NCI-H1930 (cell line): ENCODE measurements at places on chromosomes 1 and 21.
A peak's percentile ranks its signal among the peaks of the same experiment; 100 is the strongest.

DNA sequence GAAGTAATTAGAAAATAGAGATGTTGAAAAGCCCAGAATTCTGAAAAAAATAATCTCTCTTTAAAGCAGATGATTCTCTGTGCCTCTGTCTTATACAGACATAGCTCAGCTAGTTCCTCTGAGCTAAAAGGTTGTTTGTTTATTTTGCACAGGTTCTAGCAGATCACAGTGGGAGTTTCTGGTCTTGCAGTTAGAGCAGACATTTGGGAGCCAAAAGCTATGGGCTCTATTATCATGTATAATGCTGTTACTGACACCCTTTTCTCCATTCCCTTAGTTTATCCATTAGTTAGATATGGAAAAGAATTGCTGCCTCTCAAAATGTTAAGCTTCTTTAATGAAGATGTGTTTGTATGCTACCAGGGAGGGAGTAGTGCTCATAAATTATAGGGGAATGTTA is 20.5 kb upstream of the CD55 start:
- DNase-seq: no peak

- DNase-seq: peak; percentile 29
Observed at GRCh38 chr1:31183927-31184554, 55.6 kb downstream of the NKAIN1 start.

DNA sequence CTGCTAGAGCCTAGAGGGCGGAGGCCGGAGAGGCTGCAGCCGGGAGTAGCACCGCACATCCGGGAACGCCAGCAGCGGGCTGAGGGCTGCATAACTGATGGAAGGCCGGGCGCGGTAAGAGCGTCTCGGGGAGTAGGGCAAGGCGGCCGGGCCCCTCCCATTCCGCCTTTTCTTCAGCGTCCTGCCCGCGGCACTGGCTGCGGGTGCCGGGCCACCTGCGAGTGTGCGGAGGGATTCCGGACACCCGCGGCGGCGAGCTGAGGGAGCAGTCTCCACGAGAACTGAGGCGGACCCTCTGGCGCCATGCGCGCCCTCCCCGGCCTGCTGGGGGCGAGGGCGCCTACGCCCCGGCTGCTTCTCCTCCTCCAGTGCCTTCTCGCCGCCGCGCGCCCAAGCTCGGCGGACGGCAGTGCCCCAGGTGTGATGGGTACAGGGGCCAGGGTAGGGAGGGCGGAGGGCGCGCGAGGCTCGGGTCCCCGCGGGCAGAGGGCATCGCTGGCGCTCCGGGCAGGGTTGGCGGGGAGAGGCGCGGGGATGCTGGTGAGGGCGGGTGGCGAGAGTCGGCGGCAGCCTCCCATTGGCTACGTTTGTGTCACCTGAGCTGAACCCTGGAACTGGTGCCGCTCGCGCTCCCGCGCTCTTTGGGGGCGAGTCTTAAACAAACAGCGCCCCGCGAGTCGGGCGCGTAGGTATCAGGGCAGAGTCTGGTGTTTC is 334.4 kb downstream of the SRGAP2C start:
- DNase-seq: peak; percentile 67

- no peak for DNase-seq
Observed at GRCh38 chr1:39003794-39004193, 12.7 kb downstream of the AKIRIN1 start.

DNA sequence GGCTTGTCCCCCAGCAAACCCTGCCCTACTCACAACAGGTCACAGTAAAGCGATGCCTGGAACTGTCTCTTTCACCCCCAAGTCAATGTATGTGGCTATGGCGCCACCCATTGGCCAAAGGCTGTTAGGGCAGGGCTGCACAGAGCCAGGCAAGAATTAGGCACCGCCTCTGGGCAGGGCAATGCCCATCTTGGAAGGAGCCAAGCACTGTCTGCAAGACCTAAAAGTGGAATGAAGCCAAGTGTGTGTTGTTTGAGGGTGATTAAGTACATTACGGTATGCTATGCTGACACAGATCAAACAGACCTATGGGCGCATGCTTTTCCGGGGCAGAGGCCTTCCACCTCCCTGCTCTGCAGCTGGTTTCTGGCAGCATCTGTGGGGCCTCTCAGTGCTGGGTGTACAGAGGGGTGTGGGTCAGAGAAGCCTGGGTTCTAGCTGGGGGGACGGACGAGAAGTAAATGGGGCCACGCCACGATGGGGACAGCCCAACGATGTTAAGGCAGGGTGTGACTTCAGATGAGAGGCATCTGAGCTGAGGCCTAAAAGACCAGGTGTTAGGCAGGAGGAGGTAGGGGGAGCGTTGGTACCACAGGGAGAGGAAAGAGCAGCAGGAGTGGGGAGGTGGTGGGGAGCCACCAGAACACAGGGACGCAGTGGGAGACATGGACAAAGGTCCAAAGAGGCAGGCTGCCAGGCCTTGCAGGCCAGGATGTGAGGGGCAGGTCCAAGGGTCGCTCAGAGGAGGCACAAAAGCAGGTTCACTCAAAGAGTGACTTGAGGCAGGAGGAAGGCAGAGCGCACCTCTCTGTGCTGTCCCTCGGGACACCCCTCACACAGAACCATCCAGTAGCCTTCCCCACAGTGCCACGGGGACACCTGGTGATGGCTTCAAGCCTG is 49.8 kb downstream of the ACOT7 start:
- peak; percentile 43 for DNase-seq

- DNase-seq: no peak
Observed at GRCh38 chr1:186479162-186479561, 18.2 kb upstream of the PDC start.

- no peak for DNase-seq
Observed at GRCh38 chr1:204359131-204359473, 627 bp downstream of the PLEKHA6 start.

- no peak for DNase-seq
Observed at GRCh38 chr1:68384321-68384813, 65.4 kb downstream of the RPE65 start.

DNA sequence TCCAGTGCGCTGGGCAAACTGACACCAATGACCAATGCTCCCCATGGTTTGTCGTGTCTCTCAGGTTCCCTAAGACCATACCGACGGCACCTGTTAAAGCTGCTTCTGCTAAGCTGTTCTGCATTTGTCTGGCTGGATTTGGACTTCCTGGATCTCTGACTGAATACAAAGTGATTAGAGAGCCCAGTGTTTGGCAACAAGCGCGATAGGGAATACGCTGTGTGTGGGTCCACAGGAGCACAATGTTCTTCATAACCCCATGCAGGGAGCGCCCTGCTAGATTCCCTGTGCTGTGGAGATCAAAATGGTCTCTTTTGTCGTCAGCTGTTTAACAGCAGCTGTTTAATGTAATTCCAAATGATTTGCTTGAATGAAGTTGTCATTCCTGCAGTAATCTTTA is 26.0 kb upstream of the ESRRG start:
- no peak for DNase-seq

DNA sequence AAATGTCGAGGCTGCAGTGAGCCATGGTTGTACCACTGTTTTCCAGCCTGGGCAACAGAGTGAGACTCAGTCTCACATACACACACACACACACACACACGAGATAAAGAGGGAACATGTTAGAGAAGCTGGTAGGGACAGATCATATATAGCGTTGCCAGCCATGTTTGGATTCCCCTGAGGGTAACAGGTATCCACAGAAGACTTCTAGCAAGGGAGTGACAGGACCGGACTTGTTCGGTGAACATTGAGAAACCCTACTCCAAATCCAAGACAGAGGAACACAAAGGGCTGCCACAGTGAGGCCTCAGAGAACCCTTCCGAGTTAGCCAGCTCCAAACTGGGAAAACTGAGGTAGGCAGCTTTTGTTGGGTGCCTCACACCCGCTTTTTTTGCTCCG is 3.7 kb upstream of the SARS1 start:
- no peak for DNase-seq

DNA sequence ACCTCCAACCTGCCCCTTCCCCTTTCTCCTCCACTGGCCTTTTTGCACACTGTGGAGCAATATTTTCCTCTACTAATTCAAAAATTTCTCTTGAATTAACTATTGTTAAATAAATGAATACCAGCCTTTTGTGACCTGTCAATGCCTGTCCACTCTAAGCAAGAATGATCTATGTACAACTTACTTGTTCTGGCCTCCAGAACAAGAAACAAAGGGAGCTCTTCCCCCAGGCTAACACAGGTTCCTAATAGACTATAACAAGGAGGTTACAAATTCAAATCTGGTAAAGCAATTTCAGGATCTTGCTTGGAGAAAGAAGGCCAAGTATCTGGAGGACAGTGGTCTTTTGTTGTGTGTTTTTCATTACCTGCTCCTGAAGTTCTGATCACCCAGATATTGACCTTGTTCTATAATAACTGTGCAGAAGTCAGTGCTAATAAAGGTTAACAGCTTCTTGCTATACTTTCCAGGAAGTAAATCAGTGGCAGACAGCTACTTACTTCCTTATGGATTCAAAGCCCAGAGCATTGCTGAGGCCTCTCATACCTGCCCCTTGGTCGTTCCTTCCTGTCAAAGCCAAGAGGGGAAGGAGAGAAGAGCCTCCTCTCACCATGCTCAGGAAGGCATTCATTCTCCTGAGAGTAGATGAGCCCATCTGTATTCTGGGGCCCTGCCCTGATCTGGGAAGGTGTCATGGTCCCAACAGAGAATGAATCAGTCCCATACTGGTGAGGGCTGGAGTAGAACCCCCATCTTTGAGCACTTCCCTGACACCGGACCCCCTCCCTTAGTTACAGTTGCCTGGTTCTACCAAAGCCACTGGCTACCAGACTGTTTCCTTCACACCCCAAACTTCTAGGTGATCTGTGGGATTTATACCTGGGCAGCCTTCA is 56.8 kb downstream of the DESI2 start:
- no peak for DNase-seq

- no peak for DNase-seq
Observed at GRCh38 chr1:55235722-55236121, 20.6 kb upstream of the USP24 start.

DNA sequence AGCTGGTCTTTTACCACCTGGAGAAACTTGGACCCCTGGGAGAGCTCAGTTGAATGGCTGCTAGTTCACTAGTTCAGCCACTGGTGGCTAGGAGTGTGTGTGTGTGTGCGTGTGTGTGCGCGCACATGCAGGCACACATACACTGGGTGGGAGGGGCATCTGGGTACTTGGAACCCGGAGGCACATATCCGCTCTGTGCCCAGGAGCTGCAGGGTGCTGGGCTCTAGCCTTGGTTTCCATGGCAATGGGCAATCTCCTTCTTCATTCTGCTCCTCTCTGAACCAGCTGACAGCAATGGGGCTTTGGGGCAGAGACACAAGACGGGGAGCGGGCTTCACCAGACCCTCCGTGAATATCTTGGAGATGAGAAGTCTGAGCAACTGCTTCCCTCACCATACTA is 87.1 kb upstream of the DISP3 start:
- DNase-seq: no peak

DNA sequence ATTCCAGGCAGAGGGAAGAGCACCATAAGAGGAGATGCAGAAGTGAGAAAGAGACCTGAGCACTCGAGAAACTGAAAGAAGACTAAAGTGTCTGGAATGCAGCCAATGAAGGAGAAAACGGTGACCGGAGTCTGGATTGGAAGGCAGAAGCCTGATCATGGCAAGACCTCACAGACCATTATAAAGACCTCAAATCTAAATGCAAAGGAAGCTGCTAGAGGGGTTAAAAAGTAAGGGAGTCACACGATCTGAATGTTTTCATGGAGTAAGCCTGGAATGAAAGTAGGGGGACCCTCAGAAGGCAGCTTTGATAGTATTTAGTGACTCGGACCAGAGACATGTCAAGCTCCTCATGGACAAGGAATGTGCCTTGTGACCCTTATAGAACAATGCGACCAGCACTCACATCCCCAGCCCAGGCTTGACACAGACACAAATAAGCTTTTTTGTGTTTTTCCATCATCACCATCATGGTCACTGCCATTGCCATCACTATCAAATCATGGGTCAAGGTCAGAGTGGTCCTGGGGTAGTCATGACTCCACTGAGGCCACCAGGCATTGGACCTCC is 183.6 kb downstream of the SEC16B start:
- DNase-seq: no peak

- no peak for DNase-seq
Observed at GRCh38 chr1:115314765-115315164, 23.3 kb downstream of the NGF start.

- DNase-seq: no peak
Observed at GRCh38 chr1:46133181-46133658, 791 bp upstream of the PIK3R3 start.

GRCh38 chr1:88680911-88681622 is 3.0 kb upstream of the PKN2 start:
- DNase-seq: no peak

- no peak for DNase-seq
Observed at GRCh38 chr1:81887421-81888144, 86.8 kb downstream of the ADGRL2 start.

DNA sequence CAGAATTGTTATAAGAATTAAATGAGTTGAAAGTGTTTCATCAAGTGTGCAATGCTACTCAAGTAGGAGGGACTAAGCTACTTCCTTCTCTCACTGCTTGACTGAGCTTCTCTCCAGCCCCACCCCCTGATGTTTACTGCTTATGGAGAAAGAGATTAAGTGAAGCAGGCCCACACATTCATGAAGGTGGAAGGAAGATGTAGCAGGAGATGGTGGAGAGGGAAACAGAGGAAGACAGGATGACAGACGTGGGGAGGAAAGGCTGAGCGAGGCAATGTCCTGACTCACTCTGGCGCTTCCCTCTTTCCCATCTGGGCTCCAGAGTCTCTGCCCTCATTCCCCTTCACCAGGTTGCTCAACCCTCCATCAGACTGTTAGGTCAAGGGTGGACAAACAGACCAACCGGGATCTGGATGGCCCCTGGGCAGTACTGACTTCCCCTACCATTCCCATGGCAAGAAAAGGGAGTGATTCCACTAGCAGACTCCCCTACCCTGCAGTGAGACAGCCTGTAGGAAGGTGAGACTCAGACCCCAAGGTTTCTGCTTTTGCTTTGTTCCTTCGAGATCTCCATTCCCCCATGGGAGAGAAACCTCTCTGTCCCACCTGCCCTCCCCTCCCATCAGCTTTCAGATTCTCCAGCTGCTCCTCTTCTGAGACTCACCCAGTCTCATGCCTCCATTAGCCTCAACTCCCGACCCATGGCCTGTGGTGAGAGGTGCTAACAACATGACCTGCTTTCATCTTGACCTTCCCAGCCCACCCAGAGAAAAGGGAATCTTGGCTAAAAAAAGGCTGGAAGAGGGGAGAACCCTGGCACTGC is 3.1 kb upstream of the ARHGEF2 start:
- DNase-seq: no peak

DNA sequence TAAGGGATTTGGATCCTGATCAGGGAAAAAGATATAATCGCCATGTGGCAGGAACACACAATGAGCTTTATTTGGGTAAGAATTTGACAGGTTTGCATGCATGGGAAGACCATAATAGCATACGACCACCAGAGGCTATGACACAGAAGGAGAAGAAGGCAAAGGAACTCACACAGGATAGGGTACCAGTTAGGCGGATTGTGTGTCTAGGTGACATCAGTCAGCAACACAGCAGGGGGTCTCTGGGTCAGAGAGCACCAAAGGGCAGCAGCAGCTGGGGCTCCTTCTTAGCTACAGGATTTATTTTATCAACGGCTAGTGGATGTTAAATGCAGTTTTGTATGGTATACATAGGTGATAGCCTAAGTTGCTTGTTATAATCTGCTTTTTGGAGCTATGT is 551.3 kb downstream of the KCNT2 start:
- DNase-seq: no peak
